ENCODE measurements at places on chromosomes 1 and 21. TPM values are rescaled to one million over a fixed set of nuclear protein-coding genes. Genes with fewer than 3 reads are reported as not detected.

Gene AGPAT3
- total RNA-seq = 130 TPM

Gene CLCA1
- not detected for total RNA-seq

Gene RAVER2
- 0.44 TPM for total RNA-seq

Gene RPTN
- not detected for total RNA-seq

Gene PRELP
- total RNA-seq = not detected

Gene MAP1LC3C
- not detected for total RNA-seq

Gene RALGPS2
- total RNA-seq = 2.0 TPM

Gene AMPD1
- total RNA-seq = not detected

Gene G0S2
- total RNA-seq = 449 TPM

Gene L1TD1
- total RNA-seq = not detected

Gene TMEM240
- 0.52 TPM for total RNA-seq

Gene REN
- not detected for total RNA-seq

Gene IRF6
- not detected for total RNA-seq

DNA sequence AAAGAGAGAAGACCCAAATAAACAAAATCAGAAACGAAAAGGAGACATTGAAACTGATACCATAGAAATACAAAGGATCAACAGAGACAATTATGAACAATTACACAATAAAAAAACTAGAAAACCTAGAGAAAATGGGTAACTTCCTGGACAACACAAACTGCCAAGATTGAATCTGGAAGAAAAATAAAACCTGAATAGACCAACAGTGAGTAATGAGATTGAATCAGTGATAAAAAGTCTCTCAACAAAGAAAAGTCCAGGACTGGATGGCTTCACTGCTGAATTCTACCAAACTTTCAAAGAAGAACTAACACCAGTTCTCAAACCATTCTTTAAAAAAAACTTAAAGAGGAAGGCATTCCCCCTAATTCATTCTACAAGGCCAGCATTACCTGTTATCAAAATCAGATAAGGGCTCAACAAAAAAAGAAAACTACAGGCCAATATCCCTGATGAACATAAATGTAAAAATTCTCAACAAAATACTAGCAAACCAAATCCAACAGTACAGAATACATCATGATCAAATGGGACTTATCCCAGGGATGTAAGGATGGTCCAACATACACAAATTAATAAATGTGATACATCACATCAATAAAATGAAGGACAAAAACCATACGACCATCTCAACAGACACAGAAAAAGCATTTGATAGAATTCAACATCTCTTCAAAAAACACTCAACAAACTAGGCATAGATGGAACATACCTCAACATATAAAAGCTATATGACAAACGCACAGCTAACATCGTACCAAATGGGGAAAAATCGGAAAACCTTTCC lies 119.9 kb downstream of the ACBD6 start:
- H3K36me3 ChIP-seq = peaks cover 45% of the 10 kb centered on the region
- no peak for DNase-seq
- H3K4me3 ChIP-seq = no peak overlapping the region
- peaks cover 23% of the 10 kb centered on the region for H3K4me1 ChIP-seq
- H3K27ac ChIP-seq = no peak overlapping the region
- no peaks in the 10 kb centered on the region for H3K27me3 ChIP-seq

- no peak overlapping the region for H3K4me3 ChIP-seq
- peaks cover 15% of the 10 kb centered on the region for H3K27me3 ChIP-seq
These were observed 100.0 kb upstream of the RAB4A start for GRCh38 chr1:229170778-229171505.

DNA sequence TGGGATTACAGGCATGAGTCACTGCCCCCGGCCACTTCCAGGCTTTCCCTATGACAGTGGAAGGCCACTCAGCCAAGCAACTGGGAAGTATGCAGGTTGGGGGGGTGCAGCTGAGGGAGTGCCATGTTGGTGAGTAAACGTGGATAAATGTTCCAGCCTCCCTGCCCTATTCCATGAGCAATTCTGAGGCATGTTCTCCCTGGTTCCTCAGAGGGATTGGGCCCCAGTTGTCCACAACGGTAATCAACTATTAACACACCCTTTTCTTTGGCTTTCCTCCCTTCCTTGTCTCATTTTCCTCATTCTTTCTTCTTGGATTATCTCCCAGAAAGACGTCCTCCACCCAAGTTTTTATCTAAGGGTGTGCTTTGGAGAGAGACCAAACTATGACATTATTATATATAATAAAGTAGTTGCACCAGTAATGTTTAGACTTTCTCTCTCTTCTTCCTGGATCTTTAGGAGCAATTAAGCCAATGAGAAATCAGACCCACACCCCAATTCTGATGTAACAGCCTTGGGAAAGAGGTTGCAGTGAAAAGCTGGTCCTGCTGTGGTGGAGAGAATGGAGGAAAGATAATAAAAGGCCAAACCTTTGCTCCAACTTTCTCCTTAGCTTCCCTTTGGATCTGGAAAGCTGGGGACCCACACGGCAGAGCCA lies 6.8 kb upstream of the SLAMF9 start:
- H3K4me3 ChIP-seq = no peak overlapping the region
- H3K27me3 ChIP-seq = peaks cover 16% of the 10 kb centered on the region
- no peak overlapping the region for H3K27ac ChIP-seq
- DNase-seq = no peak
- no peaks in the 10 kb centered on the region for H3K4me1 ChIP-seq

- H3K27ac ChIP-seq = no peak overlapping the region
- no peaks in the 10 kb centered on the region for H3K36me3 ChIP-seq
- no peak overlapping the region for H3K4me3 ChIP-seq
- H3K27me3 ChIP-seq = no peaks in the 10 kb centered on the region
- DNase-seq = no peak
These were observed 65.3 kb upstream of the MAN1A2 start for GRCh38 chr1:117301901-117302300.

DNA sequence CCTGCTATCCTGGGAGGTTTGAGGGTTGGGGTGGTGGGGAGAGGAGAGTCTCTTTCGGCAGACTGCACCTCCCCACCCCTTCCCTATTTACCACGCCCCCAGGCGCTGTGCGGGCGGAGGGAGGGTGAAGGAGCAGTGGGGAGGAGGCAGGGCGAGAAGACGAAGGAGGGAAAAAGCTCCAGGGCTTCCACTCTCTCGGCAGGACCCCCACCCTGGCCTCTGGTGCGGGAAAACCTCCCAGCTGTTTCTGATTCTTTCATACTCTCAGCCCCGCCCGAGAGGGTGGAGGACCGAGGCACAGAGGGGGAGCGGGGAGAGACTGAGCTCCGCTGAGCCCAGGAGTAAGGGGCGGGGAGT lies 866 bp upstream of the WNT2B start:
- no peak overlapping the region for H3K27ac ChIP-seq
- H3K4me3 ChIP-seq = peak overlapping the region; percentile 82
- H3K36me3 ChIP-seq = no peaks in the 10 kb centered on the region
- peaks cover 62% of the 10 kb centered on the region for H3K27me3 ChIP-seq

GRCh38 chr1:84722794-84723193 lies 32.5 kb upstream of the SSX2IP start:
- H3K4me1 ChIP-seq = peaks cover 2% of the 10 kb centered on the region
- H3K27me3 ChIP-seq = peaks cover 9% of the 10 kb centered on the region
- H3K4me3 ChIP-seq = no peak overlapping the region
- H3K27ac ChIP-seq = no peak overlapping the region
- no peaks in the 10 kb centered on the region for H3K36me3 ChIP-seq
- DNase-seq = no peak

- peaks cover 12% of the 10 kb centered on the region for H3K4me1 ChIP-seq
- no peak overlapping the region for H3K27ac ChIP-seq
- H3K27me3 ChIP-seq = peaks cover 8% of the 10 kb centered on the region
- H3K36me3 ChIP-seq = peaks cover under 1% of the 10 kb centered on the region
- H3K4me3 ChIP-seq = no peak overlapping the region
These were observed 1.1 kb upstream of the KNCN start for GRCh38 chr1:46552357-46553237.

DNA sequence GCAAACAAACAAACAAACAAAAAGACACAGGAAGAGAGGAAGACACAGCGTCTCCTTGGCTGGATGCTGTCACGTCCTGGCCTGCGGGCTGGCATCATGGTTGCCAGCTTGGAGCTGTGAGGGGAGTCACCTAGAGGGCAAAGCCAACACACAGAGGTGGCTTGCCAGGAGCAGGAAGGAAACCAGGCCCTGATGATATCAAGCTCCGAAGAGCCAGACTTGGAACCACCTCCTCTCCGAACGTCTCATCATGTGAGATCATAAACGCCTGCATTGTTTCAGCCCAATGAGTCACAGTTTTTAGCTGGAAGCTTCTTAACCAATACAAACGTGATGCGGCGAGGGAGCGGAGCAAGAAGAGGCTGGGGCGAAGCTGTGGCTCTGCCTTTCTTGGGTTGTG lies 8.7 kb downstream of the PLA2G2D start:
- H3K36me3 ChIP-seq = no peaks in the 10 kb centered on the region
- H3K4me3 ChIP-seq = no peak overlapping the region
- DNase-seq = no peak
- no peak overlapping the region for H3K27ac ChIP-seq
- no peaks in the 10 kb centered on the region for H3K4me1 ChIP-seq

DNA sequence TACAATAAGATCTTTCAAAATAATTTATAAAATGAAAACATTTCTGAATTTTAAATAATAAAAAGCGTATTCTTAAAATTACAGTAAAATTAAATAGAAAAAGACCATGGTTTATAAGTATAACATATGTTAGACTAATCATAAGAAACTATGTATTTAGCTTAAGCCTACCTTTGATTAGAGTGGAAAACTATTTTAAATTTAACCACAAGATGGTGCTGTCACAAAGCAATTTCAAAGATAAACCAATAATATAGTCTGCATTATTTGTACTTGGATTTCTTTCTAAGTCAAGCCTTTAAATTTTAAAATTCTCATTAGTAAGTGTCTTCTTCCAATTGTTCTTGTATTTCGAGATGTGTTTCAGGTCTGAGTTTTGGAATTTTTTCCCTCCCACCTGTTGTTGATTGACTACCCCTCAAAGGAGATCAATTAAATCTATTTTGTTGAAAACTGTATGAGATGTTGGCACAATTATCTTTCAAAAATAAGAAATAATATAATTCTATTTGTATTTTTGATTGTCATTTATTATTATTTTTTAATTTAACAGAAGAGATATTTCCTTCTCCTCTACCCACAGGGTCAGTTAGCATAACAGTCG lies 459.8 kb downstream of the KCNT2 start:
- no peaks in the 10 kb centered on the region for H3K36me3 ChIP-seq
- no peaks in the 10 kb centered on the region for H3K27me3 ChIP-seq
- H3K4me3 ChIP-seq = no peak overlapping the region

- no peak overlapping the region for H3K4me3 ChIP-seq
- no peak overlapping the region for H3K27ac ChIP-seq
- no peak for DNase-seq
- no peaks in the 10 kb centered on the region for H3K36me3 ChIP-seq
These were observed 64.9 kb upstream of the F3 start for GRCh38 chr1:94606471-94606870.

DNA sequence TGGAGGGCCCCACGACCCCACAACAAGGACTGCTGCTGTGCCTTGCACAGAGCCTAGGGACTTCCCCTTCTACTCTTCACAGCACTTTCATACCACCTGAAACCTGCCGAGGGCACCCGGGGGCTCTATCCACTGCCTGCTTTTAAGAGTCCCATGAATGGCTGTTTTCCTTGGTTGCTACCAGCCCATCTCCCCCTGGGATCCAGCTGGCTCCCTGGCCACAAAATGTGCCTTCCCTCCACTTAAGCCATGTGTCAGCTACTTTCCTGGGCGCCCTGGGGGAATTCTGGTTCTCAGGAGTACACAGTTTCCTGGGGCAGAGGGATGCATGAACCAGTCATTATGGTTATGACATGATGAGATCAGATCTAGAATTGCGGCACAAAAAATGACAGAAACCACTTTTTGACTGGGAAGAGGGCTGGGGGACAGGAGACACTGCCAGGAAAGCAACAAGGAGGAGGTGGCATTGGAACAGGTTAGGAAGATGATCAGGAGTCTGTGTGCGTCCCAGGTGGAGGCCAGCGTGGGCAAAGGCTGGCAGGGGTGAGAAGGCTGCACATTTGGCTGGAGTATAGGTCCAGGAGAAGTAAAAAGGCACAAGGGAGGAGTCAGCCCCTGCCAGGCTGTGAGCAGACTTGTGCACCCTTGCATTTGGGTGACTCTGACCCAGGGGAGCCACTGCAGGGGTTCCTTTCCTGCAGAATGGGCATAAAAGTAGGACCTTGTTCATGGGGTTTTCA lies 3.2 kb upstream of the TNFRSF8 start:
- DNase-seq = peak; percentile 68
- H3K36me3 ChIP-seq = peaks cover 9% of the 10 kb centered on the region
- peak overlapping the region; percentile 35 for H3K4me3 ChIP-seq
- peak overlapping the region; percentile 39 for H3K27ac ChIP-seq
- H3K4me1 ChIP-seq = peaks cover 60% of the 10 kb centered on the region
- peaks cover 4% of the 10 kb centered on the region for H3K27me3 ChIP-seq

- no peaks in the 10 kb centered on the region for H3K27me3 ChIP-seq
- H3K27ac ChIP-seq = peak within 1 kb of the TSS; percentile 100
- peak within 1 kb of the TSS; percentile 95 for H3K4me3 ChIP-seq
- no peak for DNase-seq
- peaks cover 44% of the 10 kb centered on the region for H3K4me1 ChIP-seq
- peaks cover 28% of the 10 kb centered on the region for H3K36me3 ChIP-seq
These were observed at the start of gene CCDC18 for GRCh38 chr1:93180723-93181613. CCDC18 (plus strand) TSS chr1:93180724; CDS start chr1:93183362, 2,638 bp downstream.

- no peaks in the 10 kb centered on the region for H3K27me3 ChIP-seq
- DNase-seq = no peak
- H3K4me1 ChIP-seq = peaks cover 22% of the 10 kb centered on the region
- no peak overlapping the region for H3K4me3 ChIP-seq
These were observed 2.1 kb upstream of the WASF2 start for GRCh38 chr1:27491748-27492700.

DNA sequence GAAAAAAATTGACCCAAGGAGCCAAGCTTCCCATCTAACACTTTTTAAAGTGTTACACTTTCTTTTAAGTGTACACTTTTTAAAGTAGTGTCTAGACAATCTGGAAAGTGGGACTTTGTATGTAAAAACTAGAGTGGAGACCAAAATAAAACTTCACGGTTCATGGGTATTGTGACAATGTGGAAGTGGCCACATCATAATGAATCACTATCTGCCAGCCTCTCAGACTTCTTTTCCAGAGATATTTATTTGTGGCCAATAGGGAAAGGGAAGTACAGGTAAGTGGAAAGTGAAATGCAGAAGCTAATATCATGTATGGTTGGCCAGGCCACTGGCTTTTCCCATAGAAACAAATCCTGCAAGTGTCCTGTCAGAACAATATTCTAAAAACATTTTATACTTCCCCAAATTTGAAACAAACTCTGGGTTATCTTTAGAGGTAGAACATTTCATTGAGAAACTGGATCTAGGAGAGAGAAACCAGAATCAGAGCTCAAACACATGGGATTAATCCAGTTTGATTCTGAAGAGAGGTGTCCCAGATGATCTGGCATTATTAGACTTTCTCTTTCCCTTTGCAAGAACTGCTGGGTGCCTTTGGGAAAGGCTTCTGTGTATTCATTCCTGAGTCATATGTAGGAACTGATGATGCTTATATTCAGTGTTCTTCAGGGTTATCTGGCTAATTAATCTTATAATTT lies 2.0 kb downstream of the TNFSF18 start:
- no peak overlapping the region for H3K4me3 ChIP-seq
- no peak overlapping the region for H3K27ac ChIP-seq

GRCh38 chr1:112982853-112983536 lies 27.0 kb upstream of the SLC16A1 start:
- H3K4me1 ChIP-seq = no peaks in the 10 kb centered on the region
- DNase-seq = no peak
- H3K4me3 ChIP-seq = no peak overlapping the region
- no peak overlapping the region for H3K27ac ChIP-seq

GRCh38 chr21:45994759-45995685 lies 13.5 kb downstream of the COL6A1 start:
- H3K4me3 ChIP-seq = no peak overlapping the region
- no peak overlapping the region for H3K27ac ChIP-seq
- H3K27me3 ChIP-seq = no peaks in the 10 kb centered on the region
- DNase-seq = no peak
- H3K4me1 ChIP-seq = no peaks in the 10 kb centered on the region
- H3K36me3 ChIP-seq = no peaks in the 10 kb centered on the region
